ENCODE measurements at places on chromosomes 6 and 20. TPM values are rescaled to one million over a fixed set of nuclear protein-coding genes. Genes with fewer than 3 reads are reported as not detected.
A peak's percentile ranks its signal among the peaks of the same experiment; 100 is the strongest.

- no peak overlapping the region for H3K4me3 ChIP-seq
- H3K27me3 ChIP-seq: no peaks in the 10 kb centered on the region
- H3K27ac ChIP-seq: peak overlapping the region; percentile 27
Observed at GRCh38 chr6:163490826-163491577, 76.5 kb downstream of the QKI start.

GRCh38 chr6:41306187-41306854 is 19.8 kb upstream of the TREM1 start:
- peaks cover 21% of the 10 kb centered on the region for H3K4me1 ChIP-seq
- no peak overlapping the region for H3K4me3 ChIP-seq
- H3K27ac ChIP-seq: no peak overlapping the region

DNA sequence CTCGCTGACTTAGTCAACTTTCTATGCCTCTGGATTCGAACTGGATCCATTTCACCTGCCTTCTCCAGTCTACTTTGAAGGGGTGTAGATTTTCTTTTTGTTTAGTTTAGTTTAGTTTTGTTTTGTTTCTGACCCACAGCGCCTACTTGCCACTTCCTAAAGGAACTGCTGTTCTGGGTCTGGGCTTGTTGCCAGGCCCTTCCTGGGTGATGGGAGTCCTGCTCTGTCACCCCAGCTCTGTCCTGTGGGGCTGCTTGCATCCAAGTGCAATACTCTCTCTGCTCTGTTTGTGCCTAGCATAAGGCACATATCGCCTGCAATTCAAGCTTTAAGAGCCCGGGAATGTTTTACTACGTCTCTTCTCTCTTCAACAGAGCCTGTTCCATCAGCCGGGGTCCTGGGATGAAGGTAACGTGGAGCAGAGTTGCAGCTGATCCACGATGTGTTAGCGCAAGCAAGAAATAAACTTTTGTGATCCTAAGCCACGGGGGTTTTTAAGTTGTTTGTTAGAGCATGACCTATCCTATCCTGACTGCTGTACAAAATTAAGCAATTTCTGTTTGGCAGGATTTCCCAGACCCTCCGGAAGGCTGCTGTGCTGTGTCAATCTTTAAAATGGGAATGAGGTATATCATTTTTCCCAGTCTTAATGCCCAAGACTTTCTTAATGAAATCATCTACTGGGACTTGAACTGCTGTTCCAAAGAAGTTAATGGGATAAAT is 30.9 kb upstream of the TAGAP start:
- no peak overlapping the region for H3K4me3 ChIP-seq
- no peak overlapping the region for H3K27ac ChIP-seq
- no peak for DNase-seq
- H3K27me3 ChIP-seq: peaks cover 8% of the 10 kb centered on the region
- peaks cover 9% of the 10 kb centered on the region for H3K4me1 ChIP-seq

- H3K4me1 ChIP-seq: peaks cover 43% of the 10 kb centered on the region
- H3K4me3 ChIP-seq: no peak overlapping the region
- no peak for DNase-seq
- H3K36me3 ChIP-seq: peaks cover 41% of the 10 kb centered on the region
- peaks cover 3% of the 10 kb centered on the region for H3K27me3 ChIP-seq
Observed at GRCh38 chr6:13465734-13466133, 21.7 kb downstream of the GFOD1 start.

- H3K4me1 ChIP-seq: peaks cover 7% of the 10 kb centered on the region
- no peaks in the 10 kb centered on the region for H3K27me3 ChIP-seq
- H3K4me3 ChIP-seq: no peak overlapping the region
- no peak overlapping the region for H3K27ac ChIP-seq
- no peaks in the 10 kb centered on the region for H3K36me3 ChIP-seq
Observed at GRCh38 chr6:100271625-100272024, 193.1 kb downstream of the SIM1 start.

DNA sequence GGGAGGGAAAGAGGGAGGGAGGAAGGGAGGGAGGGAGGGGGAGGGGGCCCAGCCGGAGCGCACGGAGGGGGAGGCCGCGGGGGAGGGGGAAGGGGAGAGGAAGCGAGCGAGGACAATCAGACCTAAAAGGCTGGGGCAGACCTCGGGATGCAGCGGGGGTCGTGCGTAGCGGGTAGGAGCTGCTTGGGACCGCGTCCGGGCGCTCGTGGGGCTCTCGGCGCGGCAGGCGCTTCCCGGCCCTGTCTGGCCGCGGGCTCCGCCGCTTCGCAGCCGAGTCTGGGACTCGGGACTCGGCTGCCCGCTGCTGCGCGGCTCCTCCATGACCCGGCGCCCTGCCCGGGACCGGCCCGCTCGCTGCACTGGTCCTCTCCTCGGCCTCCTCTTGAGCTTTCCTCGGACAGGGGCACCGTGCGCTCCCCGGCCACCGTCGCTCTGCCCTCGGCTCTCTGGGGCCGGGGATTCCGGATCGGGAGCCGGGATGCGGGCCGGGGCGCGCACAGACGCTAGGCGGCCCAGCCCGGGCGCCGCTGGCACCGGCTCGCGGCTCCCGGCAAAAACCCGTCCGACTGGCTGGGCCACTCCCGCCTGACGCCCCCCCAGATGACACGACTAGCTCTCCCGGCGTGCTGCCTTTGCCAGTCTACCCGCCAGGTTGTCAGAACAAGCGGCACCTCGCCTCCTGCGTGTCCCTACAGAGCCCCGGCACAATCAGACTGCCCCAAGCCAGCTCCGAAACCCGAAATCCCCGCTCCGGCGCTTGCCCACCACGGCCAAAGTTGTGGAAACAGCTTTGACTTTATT is 2.2 kb downstream of the TFAP2A start:
- peak overlapping the region; percentile 75 for H3K4me3 ChIP-seq
- H3K27ac ChIP-seq: peak overlapping the region; percentile 9
- no peaks in the 10 kb centered on the region for H3K36me3 ChIP-seq
- H3K27me3 ChIP-seq: peaks cover 49% of the 10 kb centered on the region

DNA sequence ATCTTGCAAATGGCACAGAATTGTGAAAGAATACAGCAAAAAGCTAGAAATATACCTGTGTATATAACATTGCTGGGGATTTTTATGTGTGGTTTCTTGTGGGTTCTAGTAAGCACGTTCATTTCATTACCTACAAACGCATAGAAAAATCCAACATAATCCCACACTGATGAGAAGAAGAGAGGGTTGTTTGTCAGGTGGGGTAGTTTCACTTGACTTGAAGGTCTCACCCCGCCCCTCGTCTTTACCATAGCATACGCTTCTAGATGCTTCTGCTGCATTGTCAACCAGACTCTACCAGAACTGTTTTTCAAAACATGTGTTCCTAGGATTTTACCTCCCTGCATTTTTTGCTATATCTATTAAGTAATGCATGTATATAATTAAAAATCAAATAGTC is 284.1 kb upstream of the TAB2 start:
- no peak overlapping the region for H3K27ac ChIP-seq
- no peaks in the 10 kb centered on the region for H3K36me3 ChIP-seq
- no peak overlapping the region for H3K4me3 ChIP-seq
- peaks cover 1% of the 10 kb centered on the region for H3K27me3 ChIP-seq
- peaks cover 8% of the 10 kb centered on the region for H3K4me1 ChIP-seq
- DNase-seq: no peak

DNA sequence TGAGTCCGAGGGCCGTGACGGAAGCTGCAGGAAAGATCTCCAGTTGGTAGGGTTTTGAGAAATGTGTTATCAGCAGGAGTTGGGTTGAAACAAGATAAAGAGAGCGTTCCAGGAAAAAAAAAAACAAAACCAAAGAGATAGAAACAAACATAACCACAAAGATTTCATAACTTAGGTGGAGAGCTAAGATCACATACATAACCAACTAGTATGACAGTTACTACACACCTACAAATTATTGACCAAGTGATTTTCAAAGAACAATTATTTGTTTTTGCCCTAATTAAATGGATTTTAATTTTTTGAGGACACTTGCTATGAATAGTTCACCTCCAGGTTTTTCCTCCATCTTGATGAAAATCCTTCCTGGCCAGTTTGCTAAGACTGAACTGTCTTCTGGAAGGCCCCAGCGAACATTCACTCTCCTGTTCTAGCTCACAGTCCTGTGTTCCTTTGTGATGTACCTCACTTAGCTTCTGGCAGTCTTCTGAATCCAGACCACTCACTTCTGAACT is 69.4 kb downstream of the SNX9 start:
- H3K36me3 ChIP-seq: peaks cover 37% of the 10 kb centered on the region
- H3K27me3 ChIP-seq: peaks cover 13% of the 10 kb centered on the region
- H3K27ac ChIP-seq: peak overlapping the region; percentile 20
- peaks cover 23% of the 10 kb centered on the region for H3K4me1 ChIP-seq
- DNase-seq: no peak

DNA sequence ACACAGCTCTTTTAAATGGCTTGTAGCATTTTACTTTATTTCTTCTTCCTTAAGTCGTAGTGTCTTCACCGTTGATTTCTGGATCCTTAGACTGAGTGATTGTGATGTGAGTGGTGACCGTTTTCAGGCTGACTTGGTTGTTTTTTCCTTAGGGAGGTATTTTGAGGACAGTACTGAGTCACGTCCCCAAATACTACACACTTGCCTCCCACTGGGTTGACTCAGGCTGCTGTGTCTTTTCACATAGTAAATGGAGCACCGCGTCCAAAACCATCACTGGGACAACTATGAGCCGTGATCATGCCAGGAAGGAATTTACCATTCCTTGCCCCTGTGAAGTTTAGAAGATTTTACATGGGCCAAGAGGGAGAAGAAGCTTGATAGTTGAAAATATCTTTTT is 174.1 kb downstream of the FARS2 start:
- no peak for DNase-seq
- no peak overlapping the region for H3K27ac ChIP-seq
- H3K36me3 ChIP-seq: no peaks in the 10 kb centered on the region
- no peak overlapping the region for H3K4me3 ChIP-seq
- H3K27me3 ChIP-seq: peaks cover 4% of the 10 kb centered on the region

GRCh38 chr6:106981926-106982325 is 7.4 kb upstream of the CD24 start:
- DNase-seq: no peak
- peaks cover 2% of the 10 kb centered on the region for H3K4me1 ChIP-seq
- H3K36me3 ChIP-seq: no peaks in the 10 kb centered on the region
- H3K27ac ChIP-seq: no peak overlapping the region
- no peak overlapping the region for H3K4me3 ChIP-seq

- H3K27me3 ChIP-seq: peaks cover 1% of the 10 kb centered on the region
- DNase-seq: no peak
- H3K4me3 ChIP-seq: no peak overlapping the region
- H3K4me1 ChIP-seq: peaks cover 22% of the 10 kb centered on the region
Observed at GRCh38 chr20:24210356-24210755, 221.8 kb upstream of the GGTLC1 start.

DNA sequence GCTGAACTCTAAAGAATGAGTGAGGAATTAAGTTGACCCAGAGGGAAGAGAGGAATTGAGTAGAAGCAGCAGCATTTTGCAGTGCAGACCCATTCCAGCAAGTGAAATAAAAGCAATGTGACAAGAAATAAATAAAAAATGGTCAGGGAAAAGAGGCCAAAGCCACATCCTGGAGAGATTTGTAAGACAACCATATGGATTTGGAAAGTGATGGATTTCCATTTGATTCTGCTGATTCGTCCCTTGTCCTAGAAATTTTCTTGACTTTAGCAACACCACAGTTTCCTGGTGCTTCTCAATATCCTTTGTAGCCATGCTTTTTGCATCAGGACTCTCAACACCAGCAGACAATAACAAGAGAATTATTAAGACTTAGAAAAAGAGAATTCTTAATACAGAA is 29.8 kb downstream of the ANKEF1 start:
- no peaks in the 10 kb centered on the region for H3K36me3 ChIP-seq
- no peak overlapping the region for H3K4me3 ChIP-seq
- H3K27me3 ChIP-seq: no peaks in the 10 kb centered on the region

DNA sequence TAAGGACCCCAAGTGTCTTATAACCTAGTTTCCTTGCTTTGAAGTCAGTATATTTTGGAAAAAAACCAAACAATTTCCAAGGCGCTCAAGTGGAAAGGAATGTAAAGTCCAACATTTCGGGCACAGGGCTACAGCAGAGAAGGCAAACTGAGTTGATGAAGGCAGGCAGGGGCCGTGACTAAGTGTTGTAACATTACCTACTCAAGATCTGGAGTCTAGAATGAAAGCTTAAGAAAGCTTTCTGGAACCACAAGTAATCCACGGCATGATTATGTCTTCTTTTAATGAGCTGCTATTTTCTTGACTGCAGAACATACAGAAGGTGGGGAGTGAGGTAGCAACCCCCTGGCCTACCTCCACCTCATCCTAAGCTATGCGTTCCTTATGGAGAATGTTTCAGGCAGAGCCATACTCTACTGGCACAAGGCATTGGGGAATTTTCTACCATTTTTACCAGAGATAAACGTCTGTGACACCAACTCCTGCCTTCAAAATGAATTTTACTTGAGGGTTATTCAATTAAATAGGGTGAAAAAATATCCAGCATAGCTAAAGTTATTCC is 4.3 kb downstream of the PPP1R10 start:
- no peak for DNase-seq
- H3K4me3 ChIP-seq: no peak overlapping the region
- H3K4me1 ChIP-seq: peaks cover 33% of the 10 kb centered on the region
- peaks cover 43% of the 10 kb centered on the region for H3K36me3 ChIP-seq
- H3K27me3 ChIP-seq: peaks cover 19% of the 10 kb centered on the region
- peak overlapping the region; percentile 80 for H3K27ac ChIP-seq

- no peak overlapping the region for H3K27ac ChIP-seq
- no peak for DNase-seq
- peaks cover 9% of the 10 kb centered on the region for H3K36me3 ChIP-seq
- H3K4me3 ChIP-seq: no peak overlapping the region
- H3K4me1 ChIP-seq: peaks cover 41% of the 10 kb centered on the region
Observed at GRCh38 chr6:163533443-163533842, 118.9 kb downstream of the QKI start.

DNA sequence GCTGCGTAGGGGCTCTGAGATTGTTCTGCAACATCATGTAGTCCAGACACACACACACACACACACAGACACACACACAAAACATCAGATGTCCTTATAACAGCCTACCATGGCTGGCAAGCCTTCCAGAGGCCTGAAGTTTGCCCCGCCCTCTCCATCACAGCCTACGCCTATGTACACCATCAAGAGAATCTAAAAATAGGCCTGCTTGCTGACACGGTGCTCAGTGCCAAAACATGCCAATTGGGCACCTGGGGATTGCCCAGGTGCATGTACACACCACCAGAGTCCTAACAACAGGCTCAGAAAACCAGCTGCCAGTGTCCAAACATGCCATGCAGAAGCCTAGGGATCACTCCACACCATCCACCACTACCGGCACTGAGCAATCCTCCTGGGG is 391.7 kb upstream of the SPTLC3 start:
- H3K27ac ChIP-seq: no peak overlapping the region
- H3K36me3 ChIP-seq: no peaks in the 10 kb centered on the region
- no peak overlapping the region for H3K4me3 ChIP-seq
- no peaks in the 10 kb centered on the region for H3K4me1 ChIP-seq
- DNase-seq: no peak
- H3K27me3 ChIP-seq: peaks cover 3% of the 10 kb centered on the region

Gene CST5
- total RNA-seq: not detected

Gene CASS4
- not detected for total RNA-seq

Gene PPARD
- 38.7 TPM for total RNA-seq

Gene HDGFL1
- not detected for total RNA-seq

All from endothelial cell (in vitro differentiated cells).